ENCODE measurements at places on chromosomes 4 and X.

- DNase-seq: no peak
Measured at GRCh38 chr4:6142935-6143602, 57.3 kb downstream of the JAKMIP1 start.

DNA sequence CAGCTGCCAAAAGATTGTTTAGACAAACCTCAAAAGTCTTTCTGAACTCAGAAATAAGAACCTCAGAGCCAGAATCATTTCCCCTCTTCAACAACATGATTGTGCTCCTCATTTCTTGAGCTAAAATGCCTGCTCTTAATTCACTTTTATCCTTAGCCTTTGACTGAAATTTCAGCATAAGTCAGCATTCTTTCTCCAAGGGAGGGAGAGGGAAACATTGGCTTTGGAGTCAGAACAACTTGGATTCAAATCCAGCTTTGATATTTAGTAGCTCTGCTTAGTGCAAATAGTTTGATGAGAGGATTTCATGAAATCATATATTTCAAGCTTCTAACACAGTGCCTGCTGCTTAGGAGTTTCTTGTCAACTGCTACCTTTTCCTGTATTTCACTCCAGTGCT is 484.6 kb upstream of the INTU start:
- no peak for DNase-seq

- no peak for DNase-seq
Measured at GRCh38 chr4:172480471-172480870, 667.3 kb downstream of the GALNTL6 start.

DNA sequence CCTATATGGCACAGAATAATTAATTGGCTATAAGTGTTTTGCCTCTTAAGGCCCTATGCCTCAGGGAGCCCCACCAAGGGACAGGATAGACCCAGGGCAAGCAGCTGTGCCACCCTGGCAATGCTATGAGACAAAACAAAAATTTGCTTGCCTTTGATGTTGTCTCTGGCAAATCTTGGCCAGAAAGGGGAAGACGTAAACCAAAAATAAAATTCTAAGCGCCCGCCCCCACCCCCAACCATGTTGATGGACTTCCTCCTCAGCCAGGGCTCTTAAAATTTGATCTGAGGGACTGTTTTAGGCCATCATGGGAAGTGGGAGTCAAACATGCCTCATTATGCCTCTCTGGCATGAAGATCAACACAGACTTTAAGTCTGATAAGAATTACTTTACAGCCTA is 130.5 kb upstream of the APOOL start:
- DNase-seq: no peak

DNA sequence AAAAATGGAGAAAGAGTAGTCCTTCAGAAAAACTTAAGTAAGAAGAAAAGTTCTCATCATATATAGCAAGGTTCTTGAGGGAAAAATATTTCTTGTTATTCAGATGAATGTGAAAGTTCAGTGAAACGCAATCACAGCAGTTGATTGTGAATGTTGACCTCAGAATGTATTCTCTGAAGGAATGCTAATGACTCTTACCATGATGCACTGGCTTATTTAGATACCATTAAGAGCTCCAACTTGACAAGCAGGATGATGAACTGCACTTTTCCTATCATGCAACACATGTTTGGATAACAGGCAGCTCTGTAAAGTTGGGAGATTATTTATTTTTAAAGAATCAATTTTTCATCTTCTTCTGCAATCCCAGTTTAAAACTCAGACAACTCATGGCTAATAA is 115.5 kb upstream of the MYOZ2 start:
- DNase-seq: peak; percentile 89

All from AG04449 (cell line).